Activated naive CD4-positive, alpha-beta T cell treated with anti-CD3 and anti-CD28 coated beads for 36 hours (primary cell): ENCODE measurements at places on chromosomes 12 and 14. TPM values are rescaled to one million over a fixed set of nuclear protein-coding genes. Genes with fewer than 3 reads are reported as not detected.

The POTEG gene
- not detected for total RNA-seq

The TAS2R43 gene
- 0.26 TPM for total RNA-seq

The GPR162 gene
- 0.24 TPM for total RNA-seq

The HOXC11 gene
- total RNA-seq = not detected

The TMEM63C gene
- 0.72 TPM for total RNA-seq

The GALNT8 gene
- total RNA-seq = 0.26 TPM

The NEUROD4 gene
- total RNA-seq = not detected

The KLRC1 gene
- total RNA-seq = 0.21 TPM

The C12orf50 gene
- 0.07 TPM for total RNA-seq

The SRRM4 gene
- total RNA-seq = not detected

The MSI1 gene
- 0.27 TPM for total RNA-seq
